GM04504 (cell line): ENCODE measurements at places on chromosomes 2 and 18.

GRCh38 chr18:75809926-75810255 lies 382.4 kb upstream of the SMIM21 start:
- DNase-seq: no peak

DNA sequence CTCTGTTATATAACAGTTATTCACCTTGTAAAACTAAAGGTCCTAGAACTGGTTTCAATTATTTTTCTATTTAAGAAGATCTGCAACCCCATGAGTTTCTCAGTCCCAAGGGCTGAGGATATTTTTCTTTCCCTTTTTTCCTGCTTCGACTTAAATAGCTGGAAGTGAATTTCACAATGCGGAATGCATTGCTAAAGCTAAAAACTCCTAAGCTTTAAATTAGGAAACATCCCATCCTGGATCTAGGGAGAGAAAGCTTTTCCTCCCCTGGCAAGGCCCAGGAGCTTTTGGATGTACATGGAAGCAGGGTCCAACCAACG lies 1.4 kb downstream of the RFX8 start:
- no peak for DNase-seq

DNA sequence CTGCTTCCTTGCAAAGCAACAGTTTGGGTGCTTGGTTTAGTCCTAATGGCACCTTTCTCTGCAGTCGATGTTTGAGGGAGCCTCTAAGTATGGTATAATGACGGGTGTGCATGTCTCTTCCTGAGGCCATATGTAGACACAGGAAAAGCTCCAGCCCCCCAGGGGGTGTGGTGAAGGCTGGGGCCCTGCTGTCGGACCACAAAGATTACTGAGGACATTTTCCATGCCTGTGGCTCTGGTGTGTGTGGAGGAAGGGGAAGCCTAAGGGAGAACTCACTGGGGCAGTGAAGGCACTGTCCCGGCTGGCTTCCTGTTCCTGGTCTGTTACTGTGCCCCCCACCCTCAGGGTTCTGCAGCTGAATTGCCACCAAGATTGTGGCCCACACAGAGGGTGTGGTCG lies 187.1 kb downstream of the FHOD3 start:
- DNase-seq: no peak

DNA sequence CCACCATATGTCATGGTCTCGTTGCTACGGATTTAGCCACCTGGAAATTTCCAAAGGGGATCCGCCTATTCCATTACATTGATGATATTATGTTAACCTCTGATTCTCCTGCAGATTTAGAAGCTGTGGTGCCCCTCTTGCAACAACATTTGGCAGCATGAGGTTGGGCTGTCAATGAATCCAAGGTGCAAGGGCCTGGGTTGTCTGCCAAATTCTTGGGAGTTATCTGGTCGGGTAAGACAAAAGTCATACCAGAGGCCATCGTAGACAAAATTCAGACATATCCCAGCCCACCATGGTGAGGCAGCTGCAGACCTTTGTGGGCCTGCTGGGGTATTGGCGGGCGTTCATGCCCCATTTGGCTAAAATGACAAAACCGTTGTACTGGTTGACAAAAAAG lies 13.6 kb upstream of the C2orf42 start:
- no peak for DNase-seq

GRCh38 chr2:210895132-210895531 lies 338.7 kb downstream of the CPS1 start:
- no peak for DNase-seq

GRCh38 chr18:70149616-70150301 lies 55.7 kb downstream of the RTTN start:
- no peak for DNase-seq

DNA sequence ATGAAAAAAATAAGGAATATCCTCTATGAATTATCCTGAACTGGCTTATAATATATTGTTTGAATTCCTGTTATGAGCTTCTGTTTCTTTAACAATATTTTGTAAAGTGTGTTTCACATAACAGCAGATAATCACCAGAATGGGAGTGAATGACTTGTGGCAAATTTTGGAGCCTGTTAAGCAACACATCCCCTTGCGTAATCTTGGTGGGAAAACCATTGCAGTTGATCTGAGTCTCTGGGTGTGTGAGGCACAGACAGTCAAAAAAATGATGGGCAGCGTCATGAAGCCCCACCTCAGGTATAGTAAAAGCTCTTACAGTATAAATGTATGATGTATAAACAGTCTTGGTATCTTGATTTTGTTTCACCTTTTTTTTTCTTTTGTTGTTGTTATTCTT lies 5.9 kb downstream of the GEN1 start:
- DNase-seq: no peak

DNA sequence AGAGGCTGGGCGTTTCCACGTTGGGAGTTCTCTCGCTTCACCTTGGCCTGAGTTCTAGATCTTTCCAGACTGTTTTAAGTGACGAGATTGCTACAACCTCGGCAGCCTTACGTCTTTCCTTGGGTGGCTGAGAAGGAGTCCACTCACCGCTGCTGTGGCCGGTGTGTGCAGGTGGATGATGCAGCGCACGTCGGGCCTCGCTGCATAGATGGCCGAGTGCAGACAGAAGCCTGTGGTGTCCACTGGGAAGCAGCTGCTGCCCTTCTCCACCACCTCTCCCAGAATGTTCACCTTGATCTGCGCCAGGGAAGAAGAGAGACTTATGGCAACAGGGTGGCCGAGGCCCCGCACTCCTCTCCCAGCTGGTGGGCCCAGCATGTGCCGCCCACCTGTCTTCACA lies 75.7 kb downstream of the ADD2 start:
- DNase-seq: no peak

GRCh38 chr2:9793156-9793917 lies 49.9 kb upstream of the TAF1B start:
- DNase-seq: no peak

- DNase-seq: no peak
These were observed 3.3 kb downstream of the UGT1A9 start for GRCh38 chr2:233674995-233675394.

DNA sequence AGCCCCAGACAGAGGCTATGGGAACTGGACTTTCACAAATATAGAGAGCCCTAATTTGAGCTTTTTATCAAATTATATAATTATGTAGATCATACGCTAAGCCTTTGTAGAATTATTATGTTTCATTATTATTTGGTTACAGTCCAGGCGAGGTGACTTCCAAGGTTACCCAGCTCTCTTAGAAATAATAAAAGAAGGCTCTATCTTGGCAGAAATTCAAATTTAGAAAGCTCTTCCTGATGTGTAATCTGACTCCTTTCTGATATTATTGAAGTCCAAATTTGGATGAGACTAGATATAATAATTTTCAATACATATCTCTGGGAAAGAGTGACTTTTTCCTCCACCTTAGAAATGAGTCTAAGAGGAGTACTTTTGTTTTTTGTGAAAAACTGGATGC lies 4.8 kb upstream of the SLC38A11 start:
- no peak for DNase-seq

- DNase-seq: no peak
These were observed 848.0 kb upstream of the FAM98A start for GRCh38 chr2:34447097-34447496.

- no peak for DNase-seq
These were observed 36.0 kb upstream of the TTC27 start for GRCh38 chr2:32591669-32592463.

GRCh38 chr2:148876202-148876594 lies 1.2 kb downstream of the KIF5C start:
- no peak for DNase-seq

GRCh38 chr2:172908275-172908674 lies 167.4 kb upstream of the MAP3K20 start:
- DNase-seq: no peak

- peak; percentile 71 for DNase-seq
These were observed 560.6 kb downstream of the SLC4A3 start for GRCh38 chr2:220188031-220188430.

- no peak for DNase-seq
These were observed 40.7 kb downstream of the MC4R start for GRCh38 chr18:60331890-60332289.

GRCh38 chr2:143690235-143690634 lies 561.0 kb downstream of the ARHGAP15 start:
- DNase-seq: no peak

DNA sequence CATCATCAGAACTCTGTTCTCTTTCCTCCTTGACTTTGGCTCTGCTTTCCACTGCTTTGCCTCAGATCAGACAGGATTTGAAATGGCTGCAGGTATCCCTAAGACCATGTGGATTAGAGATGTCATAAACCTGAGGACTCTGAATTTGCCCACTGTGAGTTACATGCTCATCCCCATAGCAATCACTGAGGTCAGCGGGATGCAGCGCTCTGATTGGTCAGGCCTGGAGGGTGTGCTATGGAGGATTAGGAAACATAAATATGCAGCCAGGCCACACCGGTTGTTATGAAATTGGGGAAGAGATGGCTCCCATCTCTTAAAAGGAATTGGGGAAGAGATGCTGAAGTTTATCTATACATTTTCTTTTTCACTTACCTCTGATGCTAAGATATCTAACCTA lies 73.7 kb upstream of the DNAJC10 start:
- no peak for DNase-seq

- no peak for DNase-seq
These were observed 16.0 kb downstream of the ZBTB7C start for GRCh38 chr18:48393170-48393569.
